Regular cardiac myocyte (primary cell): ENCODE measurements at places on chromosomes 1 and 21. TPM values are rescaled to one million over a fixed set of nuclear protein-coding genes. Genes with fewer than 3 reads are reported as not detected.

INAVA gene
- total RNA-seq, result under 0.01 and 0.19 TPM in 2 replicates

SPTA1 gene
- under 0.01 and 0.19 TPM in 2 replicates for total RNA-seq

IVL gene
- not detected in 2 replicates for total RNA-seq

ANGPTL7 gene
- under 0.01 TPM in 1 of 2 replicates, not detected in the other for total RNA-seq

KCNA2 gene
- total RNA-seq, result under 0.01 TPM in 1 of 2 replicates, not detected in the other

ADAMTS4 gene
- total RNA-seq, result 22.2 and 110 TPM in 2 replicates

KPRP gene
- total RNA-seq, result not detected in 2 replicates

CRYBG2 gene
- under 0.01 TPM in 1 of 2 replicates, not detected in the other for total RNA-seq

LYSMD1 gene
- 3.9 and 6.7 TPM in 2 replicates for total RNA-seq

CFHR5 gene
- not detected in 2 replicates for total RNA-seq

SELENBP1 gene
- total RNA-seq, result 18.8 and 19.7 TPM in 2 replicates

SLC2A1 gene
- total RNA-seq, result 192 and 231 TPM in 2 replicates

CYP4Z1 gene
- not detected in 2 replicates for total RNA-seq

PRDM16 gene
- 0.96 and 1.1 TPM in 2 replicates for total RNA-seq

PRKAA2 gene
- total RNA-seq, result 5.2 and 6.8 TPM in 2 replicates

ATP6V1G3 gene
- total RNA-seq, result not detected in 2 replicates

WNT9A gene
- total RNA-seq, result 0.28 and 0.38 TPM in 2 replicates

C8A gene
- not detected in 2 replicates for total RNA-seq
